ENCODE measurements at places on chromosomes 3 and 15.

GRCh38 chr15:70355275-70355795 is 257.6 kb upstream of the TLE3 start:
- DNase-seq: no peak

- no peak for DNase-seq
These were observed 80.8 kb upstream of the RNU6-1 start for GRCh38 chr15:67920524-67921240.

DNA sequence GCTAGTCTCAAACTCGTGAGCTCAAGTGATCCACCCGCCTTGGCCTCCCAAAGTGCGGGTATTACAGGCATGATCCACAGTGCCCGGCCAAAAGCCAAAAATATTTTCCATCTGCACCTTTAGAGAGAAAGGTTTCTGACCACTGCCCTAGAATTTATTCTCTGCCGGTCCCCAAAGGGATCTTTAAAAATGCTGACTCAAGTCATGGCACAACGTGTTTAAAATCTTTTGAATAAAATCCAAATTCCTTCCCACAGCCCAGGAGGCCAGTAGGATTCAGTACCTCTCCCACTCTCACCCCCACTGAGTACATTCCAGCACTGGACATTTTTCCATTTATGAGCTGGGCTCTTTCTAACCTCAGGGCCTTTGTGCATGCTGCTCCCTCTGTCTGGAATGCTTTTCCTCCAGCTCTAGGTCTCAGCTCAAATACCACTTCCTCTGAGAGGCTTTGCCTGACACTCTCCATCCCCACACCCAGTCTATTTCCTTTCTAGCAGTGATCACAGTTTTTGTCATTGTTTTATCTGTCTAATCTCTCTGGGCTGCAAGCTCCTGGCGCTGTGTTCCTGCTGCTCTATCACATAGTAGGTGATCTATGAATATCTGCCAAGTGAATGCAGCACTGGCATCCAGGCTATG is 502.9 kb downstream of the SHQ1 start:
- DNase-seq: no peak

DNA sequence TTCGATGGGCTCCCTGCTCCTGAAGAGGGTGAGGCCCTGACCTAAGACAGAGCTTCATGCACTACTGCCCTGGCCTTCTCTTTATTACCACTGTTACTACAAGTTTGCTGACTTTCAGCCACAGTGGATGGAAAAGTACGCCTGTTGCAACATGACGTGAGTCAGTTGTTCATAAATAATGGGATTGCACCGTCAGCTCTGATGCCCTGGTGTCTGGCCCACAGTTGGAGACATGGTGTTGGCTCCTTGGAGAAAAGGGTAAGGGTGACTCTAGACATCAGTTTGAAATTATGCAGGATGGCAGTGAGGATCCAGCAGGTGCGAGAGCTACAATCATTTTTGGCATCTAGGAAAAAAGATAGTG is 5.5 kb downstream of the PAQR5 start:
- no peak for DNase-seq

DNA sequence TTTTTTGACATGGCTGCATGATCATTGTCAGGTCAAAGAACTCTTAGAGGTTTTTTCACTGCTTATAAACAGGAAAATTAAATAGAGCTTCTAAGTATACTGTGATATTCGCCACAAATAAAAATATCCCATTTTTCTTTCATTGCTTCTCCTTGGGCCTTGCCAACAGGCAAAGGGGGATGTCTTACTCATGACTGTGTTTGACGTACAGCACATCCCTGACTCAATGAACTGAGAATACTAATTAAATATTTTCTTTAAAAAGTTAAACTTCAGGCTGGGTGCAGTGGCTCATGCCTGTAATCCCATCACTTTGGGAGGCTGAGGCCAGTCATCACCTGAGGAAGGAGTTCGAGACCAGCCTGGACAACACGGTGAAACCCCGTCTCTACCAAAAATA is 41.4 kb upstream of the CCDC80 start:
- no peak for DNase-seq

GRCh38 chr15:51181905-51182304 is 87.2 kb upstream of the TNFAIP8L3 start:
- no peak for DNase-seq

GRCh38 chr15:24318981-24319380 is 356.6 kb upstream of the NPAP1 start:
- DNase-seq: no peak

GRCh38 chr3:171321559-171322360 is 138.4 kb downstream of the TNIK start:
- DNase-seq: no peak

DNA sequence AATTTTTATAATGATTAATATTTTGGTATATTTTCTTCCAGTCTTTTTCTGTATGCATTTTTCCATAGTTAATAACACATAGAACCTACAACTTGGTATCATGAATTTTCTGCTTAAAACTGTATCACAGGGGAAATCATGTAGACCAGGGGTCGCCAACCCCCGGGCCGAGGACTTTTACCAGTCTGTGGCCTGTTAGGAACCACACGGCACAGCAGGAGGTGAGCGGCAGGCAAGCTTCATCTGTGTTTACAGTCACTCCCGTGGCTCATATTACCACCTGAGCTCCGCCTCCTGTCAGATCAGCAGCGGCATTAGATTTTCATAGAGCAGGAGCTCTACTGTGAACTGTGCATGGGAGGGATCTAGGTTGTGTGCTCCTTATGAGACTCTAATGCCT is 54.7 kb downstream of the RPL22L1 start:
- DNase-seq: peak; percentile 83

- no peak for DNase-seq
These were observed 470.1 kb upstream of the THBS1 start for GRCh38 chr15:39110746-39111145.

- DNase-seq: no peak
These were observed 104.2 kb downstream of the MYH15 start for GRCh38 chr3:108406063-108406660.

DNA sequence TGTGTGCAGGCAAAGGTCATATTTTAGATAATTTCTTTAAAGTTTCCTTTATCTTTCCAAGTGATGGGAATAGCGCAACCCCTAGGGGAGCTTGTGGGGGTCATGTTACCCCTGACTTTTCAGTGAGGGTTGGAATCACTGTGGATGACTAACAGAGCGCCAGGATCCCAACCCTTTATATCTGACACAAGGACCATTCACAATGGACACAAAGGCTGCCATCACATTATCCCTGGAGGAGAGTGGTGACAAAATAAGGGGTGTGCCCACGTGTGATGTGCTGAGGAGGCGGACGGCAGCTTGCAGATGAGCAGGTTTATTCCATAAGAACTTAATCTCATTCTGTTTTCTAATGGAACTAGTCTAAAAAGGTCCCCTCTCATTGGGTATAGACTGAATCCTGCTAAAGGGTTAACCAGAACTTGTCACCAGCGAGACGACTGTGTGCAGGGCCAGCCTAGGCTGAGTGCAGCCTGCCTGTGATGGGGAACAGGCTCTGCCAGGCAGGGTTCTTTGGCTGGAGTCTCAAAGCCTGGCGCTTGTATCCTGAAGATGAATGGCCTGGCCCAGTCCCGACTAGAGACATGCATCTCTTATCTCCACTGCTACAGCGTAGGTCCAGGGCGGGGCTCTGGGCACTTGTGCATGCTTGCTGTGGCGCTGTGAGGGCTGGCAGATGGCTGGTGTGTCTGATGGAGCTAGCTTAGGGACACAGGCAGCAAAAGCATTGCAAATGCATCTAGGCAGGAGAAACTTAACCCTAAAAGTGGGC is 50.2 kb downstream of the CHDH start:
- peak; percentile 38 for DNase-seq
